Stimulated activated CD4-positive, alpha-beta T cell treated with anti-CD3 and anti-CD28 coated beads, Interleukin-12 subunit alpha, Interleukin-12 subunit beta, amount 100 ng/mL, for 4 hours (primary cell): ENCODE measurements at places on chromosomes 6 and 20.

DNA sequence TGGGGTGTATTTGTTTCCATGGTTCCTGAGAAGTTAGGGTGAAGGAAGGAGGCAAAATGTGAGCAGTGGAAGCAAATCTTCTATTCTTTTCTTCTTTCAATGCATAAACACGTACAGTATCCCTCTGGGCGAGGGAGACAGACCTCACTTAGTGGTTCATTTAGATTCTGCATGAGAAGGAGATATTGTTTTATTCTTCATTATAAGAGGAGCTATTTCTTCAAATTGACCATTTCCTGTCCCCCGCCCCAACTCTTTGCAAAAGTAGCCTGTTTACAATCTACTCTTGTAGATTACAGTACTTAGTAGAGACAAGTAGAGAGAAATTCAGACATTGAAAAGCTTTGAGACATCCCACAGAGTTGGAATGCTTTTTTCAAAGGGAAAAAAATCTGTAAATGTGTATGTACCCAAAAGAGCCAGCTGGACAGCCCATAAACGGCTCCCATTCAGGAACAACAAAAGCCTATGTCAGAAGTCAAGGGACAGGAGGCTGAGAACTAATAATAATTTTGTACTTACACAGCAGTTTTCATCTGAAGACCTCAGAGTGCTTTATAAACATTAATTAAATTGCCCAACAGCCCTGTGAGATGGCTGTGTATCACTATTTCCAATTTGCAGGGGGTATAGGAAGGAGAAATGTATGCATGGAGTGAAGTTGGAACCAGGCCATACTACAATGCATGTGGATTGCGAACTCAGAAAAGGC, 23.9 kb downstream of the CD83 start:
- no peak for DNase-seq

GRCh38 chr20:32848846-32849245, 9.9 kb upstream of the EFCAB8 start:
- no peak for DNase-seq

DNA sequence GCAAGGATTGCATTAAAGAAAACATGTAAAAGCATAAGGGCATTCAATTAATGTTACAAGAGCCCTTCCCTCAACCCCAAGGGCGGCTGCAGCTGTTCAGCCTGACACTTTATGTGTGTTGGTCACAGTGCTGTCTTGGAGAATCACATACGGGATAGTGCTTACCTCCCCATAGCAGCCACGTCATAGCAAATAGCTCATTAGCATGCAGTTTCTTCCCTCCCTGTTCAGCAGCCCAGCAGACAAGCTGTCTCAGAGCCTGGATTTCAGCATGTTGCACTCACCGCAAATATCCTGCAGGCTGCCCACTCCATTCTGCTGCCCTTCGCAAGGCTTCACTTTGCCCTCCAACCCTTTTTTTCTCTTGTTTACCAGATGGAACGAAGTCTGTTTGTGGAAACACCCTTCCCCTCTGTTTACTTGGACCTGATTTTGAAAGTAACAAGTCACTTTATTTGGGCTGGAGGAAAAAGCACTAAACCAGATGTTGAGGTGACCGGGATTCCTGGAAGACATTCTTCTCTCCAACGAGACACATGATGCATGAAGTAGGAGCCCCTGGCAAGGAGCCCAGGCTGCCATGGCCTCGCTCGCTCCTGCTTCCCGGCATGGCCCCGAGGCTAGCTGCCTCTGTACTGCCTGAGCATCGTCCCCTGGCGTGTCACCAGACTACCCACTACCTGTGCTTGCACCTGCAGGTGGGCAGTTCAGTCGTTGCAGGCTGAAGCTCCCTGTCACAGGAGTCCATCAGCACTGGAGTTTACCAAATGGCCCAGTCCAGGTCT, 151.6 kb upstream of the GMDS start:
- DNase-seq: no peak

GRCh38 chr6:17877196-17877894, 110.1 kb downstream of the KIF13A start:
- no peak for DNase-seq

DNA sequence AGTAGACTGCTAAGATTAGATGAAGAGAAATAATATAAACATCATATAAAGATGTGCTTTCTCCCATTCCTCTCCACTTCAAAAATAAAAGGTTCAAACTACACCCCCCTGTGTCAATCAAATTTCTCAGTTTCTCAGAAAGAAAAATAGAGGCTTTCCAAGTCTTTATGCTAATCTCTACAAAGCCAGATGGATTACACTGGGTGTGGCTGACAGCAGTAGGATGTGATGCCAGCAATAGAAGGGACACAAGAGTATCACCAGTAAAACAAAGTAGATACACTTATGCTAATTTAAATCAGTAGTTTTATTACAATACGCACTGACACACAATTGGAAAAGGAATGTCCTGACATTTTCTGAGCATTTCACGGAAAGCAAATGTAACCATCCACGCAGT, 353.4 kb downstream of the RNGTT start:
- DNase-seq: no peak

GRCh38 chr6:15922510-15923250, 206.2 kb upstream of the MYLIP start:
- no peak for DNase-seq

GRCh38 chr6:139777202-139777970, 402.9 kb upstream of the CITED2 start:
- DNase-seq: no peak

- no peak for DNase-seq
Measured at GRCh38 chr6:45163952-45164766, 164.0 kb upstream of the RUNX2 start.

GRCh38 chr20:16446991-16447390, 126.3 kb downstream of the KIF16B start:
- DNase-seq: no peak

GRCh38 chr6:36337814-36338213, 1.1 kb upstream of the BNIP5 start:
- DNase-seq: no peak

- no peak for DNase-seq
Measured at GRCh38 chr6:52305948-52306767, 21.6 kb upstream of the MCM3 start.

DNA sequence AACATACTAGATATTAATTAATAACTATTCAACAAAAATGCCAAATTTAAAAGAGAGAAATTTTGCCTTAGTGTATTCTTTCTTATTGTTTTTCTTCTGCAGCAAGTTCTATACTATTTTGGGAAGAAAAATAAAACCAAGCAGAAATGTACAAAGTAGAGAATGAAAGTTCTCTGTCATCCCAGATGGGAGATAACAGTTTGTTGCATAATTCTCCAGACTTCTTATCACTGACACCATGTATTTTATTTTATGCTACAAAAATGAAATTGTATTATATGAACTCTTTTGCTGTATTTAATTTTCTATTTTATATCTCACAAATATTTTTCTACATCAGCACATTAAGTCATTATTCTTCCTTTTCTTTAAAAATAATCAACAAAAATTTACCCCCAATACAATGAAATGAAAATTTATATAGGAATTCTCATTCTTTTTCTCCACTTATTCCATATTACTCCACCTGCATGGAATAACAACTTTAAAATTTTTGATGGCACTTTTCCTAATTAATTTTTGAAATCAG, 18.2 kb downstream of the TMEM244 start:
- no peak for DNase-seq

- DNase-seq: no peak
Measured at GRCh38 chr6:107546691-107547450, 57.0 kb downstream of the SOBP start.

- no peak for DNase-seq
Measured at GRCh38 chr20:1671891-1672669, 14.5 kb upstream of the SIRPG start.

- DNase-seq: peak; percentile 25
Measured at GRCh38 chr20:41738604-41739206, 120.5 kb upstream of the CHD6 start.

DNA sequence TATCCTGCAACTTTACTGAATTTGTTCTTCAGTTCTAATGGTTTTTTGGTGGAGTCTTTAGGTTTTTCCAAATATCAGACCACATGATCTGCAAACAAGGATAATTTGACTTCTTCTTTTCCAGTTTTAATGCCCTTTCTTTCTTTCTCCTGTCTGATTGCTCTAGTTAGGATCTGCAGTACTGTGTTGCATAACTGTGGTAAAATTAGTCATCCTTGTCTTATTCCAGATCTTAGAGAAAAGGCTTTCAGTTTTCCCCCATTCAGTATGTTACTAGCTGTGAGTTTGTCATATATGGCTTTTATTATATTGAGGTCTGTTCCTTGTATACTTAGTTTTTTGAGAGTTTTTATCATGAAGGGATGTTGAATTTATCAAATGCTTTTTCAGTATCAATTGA, 4.3 kb downstream of the MICA start:
- no peak for DNase-seq

- DNase-seq: no peak
Measured at GRCh38 chr20:62445553-62446340, 18.4 kb upstream of the RBBP8NL start.

GRCh38 chr6:109781001-109781400, 89.9 kb downstream of the FIG4 start:
- DNase-seq: no peak

DNA sequence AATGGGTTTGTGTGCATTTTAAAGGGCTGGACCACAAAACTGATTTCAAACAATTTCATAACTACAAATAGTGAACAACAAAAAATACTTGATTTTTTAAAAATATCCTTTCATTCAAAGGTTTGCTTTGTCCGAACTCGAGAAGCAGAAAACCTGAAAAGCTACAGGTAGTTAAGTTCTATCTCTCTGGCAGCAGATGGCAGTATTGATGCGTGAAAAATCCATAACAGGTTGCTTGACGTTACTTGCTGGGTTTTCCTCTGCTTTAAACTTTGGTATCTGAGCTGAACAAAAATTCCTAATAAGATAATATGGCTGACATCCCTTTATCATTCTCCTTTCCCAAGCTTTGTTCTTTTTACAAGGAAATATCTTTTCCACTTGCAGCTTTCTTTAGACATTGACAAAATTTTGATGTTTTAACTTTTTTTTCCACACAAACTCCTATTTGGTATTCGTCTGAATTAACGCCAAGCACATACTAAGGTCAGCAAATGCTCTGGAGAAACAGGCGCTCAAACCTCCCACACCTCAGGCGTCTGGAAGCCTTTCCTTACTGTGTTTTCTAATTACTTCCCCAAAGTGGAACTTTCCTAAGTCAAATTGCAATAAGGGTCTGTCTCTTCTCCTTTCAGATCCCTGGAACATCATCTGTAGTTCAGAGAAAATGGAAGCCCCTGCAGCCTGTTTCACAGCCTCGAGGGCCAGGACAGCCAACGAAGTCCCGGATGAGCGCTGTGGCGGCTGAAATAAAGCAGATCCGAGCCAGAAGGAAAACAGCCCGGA, 50.3 kb upstream of the GFRAL start:
- no peak for DNase-seq
